ENCODE measurements at places on chromosomes 4 and X. TPM values are rescaled to one million over a fixed set of nuclear protein-coding genes. Genes with fewer than 3 reads are reported as not detected.
A peak's percentile ranks its signal among the peaks of the same experiment; 100 is the strongest.

USP17L12 gene
- not detected for total RNA-seq

BANK1 gene
- total RNA-seq, result 11.1 TPM

EDA2R gene
- total RNA-seq, result 2.6 TPM

- H3K4me1 ChIP-seq, result no peaks in the 10 kb centered on the region
- no peaks in the 10 kb centered on the region for H3K36me3 ChIP-seq
- H3K27me3 ChIP-seq, result no peaks in the 10 kb centered on the region
- H3K4me3 ChIP-seq, result no peak overlapping the region
Observed at GRCh38 chr4:56874923-56875322, 32.8 kb upstream of the REST start.

GRCh38 chr4:57280481-57280880 lies 170.3 kb upstream of the IGFBP7 start:
- peak overlapping the region; percentile 47 for H3K27ac ChIP-seq

DNA sequence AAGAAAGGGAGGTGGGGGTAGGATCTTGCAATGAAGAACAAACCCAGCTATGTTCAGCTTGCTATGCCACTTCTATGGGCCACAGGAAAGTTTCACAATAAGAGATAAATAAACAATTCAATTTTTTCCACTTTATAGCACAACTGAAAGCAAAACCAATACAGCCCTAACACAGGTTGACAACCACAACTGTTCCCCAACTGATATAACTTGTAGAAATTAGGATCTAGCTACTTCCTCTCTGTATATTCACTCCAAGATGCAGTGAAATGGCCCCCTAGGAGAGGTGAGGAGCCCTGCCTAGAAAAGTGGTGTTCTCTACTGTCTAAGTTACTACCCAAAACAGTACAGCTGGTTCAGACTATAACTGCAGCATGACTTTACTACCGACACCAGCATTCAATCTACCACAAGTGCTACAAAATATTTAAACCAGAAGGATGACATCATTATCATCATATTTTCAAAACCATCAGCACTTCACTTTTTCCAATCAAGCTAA lies 77.0 kb downstream of the FBXW7 start:
- no peak for DNase-seq
- H3K4me1 ChIP-seq, result peaks cover 55% of the 10 kb centered on the region
- H3K4me3 ChIP-seq, result no peak overlapping the region

DIAPH2 gene
- total RNA-seq, result 28.8 TPM

DNA sequence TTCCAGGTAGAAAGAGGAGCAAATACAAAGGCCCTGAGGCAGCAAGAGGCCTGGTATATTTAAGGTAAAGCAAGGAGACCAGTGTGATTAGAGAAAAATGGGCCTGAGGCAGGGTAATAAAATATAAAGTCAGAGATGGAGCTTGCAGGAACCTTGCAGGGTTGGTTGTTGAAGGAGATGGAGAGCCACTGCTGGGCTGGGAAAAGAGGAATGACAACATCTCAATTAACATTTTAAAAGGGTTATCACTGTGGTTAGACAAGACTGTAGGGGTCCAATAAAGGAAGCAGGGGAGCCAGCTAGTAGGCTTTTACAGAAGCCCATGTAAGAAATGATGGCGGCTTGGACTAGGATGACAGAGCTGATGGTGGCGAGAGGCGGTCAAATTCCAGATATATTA lies 205.5 kb upstream of the MBNL3 start:
- no peaks in the 10 kb centered on the region for H3K4me1 ChIP-seq
- H3K27me3 ChIP-seq, result peaks cover 31% of the 10 kb centered on the region
- H3K27ac ChIP-seq, result no peak overlapping the region
- no peaks in the 10 kb centered on the region for H3K36me3 ChIP-seq
- DNase-seq, result no peak

DCX gene
- total RNA-seq, result not detected

NDUFB11 gene
- 58.5 TPM for total RNA-seq

DNA sequence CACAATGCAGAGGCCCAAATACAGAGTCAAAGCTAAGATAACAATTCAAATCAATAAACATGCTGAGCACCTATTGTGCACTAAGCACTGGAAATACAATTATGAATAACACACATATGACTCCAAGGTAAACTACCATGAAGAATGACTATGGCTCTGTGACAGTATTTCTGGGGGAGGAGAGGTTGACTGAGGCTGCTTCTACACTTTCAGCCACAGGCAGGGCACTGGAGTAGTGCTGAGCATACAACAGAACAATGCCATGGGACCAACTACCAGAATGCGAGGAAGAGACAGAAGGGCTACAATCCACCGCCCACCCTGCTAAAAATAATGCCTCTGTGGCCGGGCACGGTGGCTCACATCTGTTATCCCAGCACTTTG lies 13.7 kb downstream of the TEC start:
- DNase-seq, result no peak
- no peaks in the 10 kb centered on the region for H3K27me3 ChIP-seq
- H3K4me3 ChIP-seq, result no peak overlapping the region
- peaks cover 4% of the 10 kb centered on the region for H3K4me1 ChIP-seq
- no peak overlapping the region for H3K27ac ChIP-seq
- H3K36me3 ChIP-seq, result no peaks in the 10 kb centered on the region

GRCh38 chrX:21747558-21747957 lies 10.4 kb downstream of the SMPX start:
- no peaks in the 10 kb centered on the region for H3K36me3 ChIP-seq
- no peaks in the 10 kb centered on the region for H3K4me1 ChIP-seq
- no peak overlapping the region for H3K27ac ChIP-seq
- no peak overlapping the region for H3K4me3 ChIP-seq
- H3K27me3 ChIP-seq, result no peaks in the 10 kb centered on the region

GATA1 gene
- total RNA-seq, result 0.47 TPM

GRCh38 chr4:139715746-139716391 lies 50.2 kb downstream of the MGST2 start:
- DNase-seq, result no peak
- H3K36me3 ChIP-seq, result no peaks in the 10 kb centered on the region
- H3K27me3 ChIP-seq, result no peaks in the 10 kb centered on the region

- DNase-seq, result no peak
- H3K4me1 ChIP-seq, result no peaks in the 10 kb centered on the region
- no peak overlapping the region for H3K4me3 ChIP-seq
- H3K27ac ChIP-seq, result no peak overlapping the region
- no peaks in the 10 kb centered on the region for H3K36me3 ChIP-seq
Observed at GRCh38 chrX:110182362-110182761, 135.5 kb downstream of the AMMECR1 start.

DNA sequence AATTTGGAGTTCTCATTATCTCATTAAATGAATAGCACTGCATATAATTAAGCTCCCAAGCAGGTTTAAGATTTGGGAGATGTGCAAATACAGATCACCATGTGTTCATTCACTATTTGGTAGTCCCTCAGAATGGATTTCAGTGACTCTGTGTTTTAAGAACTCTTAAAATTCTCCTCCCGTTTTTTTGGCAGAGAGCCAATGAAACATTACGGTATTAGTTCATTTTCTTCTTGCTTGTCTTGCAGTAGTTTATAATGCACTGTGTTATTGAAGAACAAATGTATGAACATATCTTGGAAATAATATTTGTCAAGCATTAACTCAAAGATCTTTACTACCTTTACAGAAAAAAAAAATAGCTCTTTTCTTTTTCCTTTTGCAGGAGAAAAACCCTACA lies 32.7 kb downstream of the KLF3 start:
- no peaks in the 10 kb centered on the region for H3K36me3 ChIP-seq
- no peak for DNase-seq
- no peak overlapping the region for H3K27ac ChIP-seq

- H3K27me3 ChIP-seq, result no peaks in the 10 kb centered on the region
- H3K27ac ChIP-seq, result no peak overlapping the region
- no peaks in the 10 kb centered on the region for H3K4me1 ChIP-seq
- DNase-seq, result no peak
- H3K4me3 ChIP-seq, result no peak overlapping the region
Observed at GRCh38 chr4:82638479-82638878, 76.7 kb upstream of the TMEM150C start.

DNA sequence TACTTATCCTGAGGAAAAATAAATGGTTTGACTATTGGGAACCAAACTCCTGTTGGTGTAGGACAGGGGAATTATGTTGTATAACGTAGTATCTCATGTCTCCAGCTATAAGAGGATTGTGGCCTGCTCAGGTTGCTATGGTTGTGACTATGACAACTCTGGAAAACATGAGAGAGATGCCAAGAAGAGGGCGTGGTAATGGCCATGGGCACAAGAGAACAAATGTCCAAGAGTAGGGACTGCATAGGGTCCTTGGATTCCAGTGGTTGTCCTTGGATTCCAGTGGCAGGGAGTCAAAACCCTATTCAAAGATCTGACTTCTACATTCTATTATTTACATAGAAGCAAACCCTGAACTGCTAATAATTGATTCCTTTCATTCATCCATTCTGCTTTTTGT lies 6.8 kb upstream of the MOB1B start:
- no peak overlapping the region for H3K27ac ChIP-seq
- no peaks in the 10 kb centered on the region for H3K36me3 ChIP-seq
- H3K4me1 ChIP-seq, result no peaks in the 10 kb centered on the region
- peak; percentile 45 for DNase-seq
- no peak overlapping the region for H3K4me3 ChIP-seq

AKAP4 gene
- not detected for total RNA-seq

ATP1B4 gene
- not detected for total RNA-seq

- H3K27me3 ChIP-seq, result no peaks in the 10 kb centered on the region
- DNase-seq, result no peak
- H3K4me3 ChIP-seq, result no peak overlapping the region
- no peak overlapping the region for H3K27ac ChIP-seq
- no peaks in the 10 kb centered on the region for H3K4me1 ChIP-seq
- no peaks in the 10 kb centered on the region for H3K36me3 ChIP-seq
Observed at GRCh38 chr4:98686043-98686707, 27.8 kb upstream of the TSPAN5 start.

SMIM31 gene
- total RNA-seq, result not detected

DNA sequence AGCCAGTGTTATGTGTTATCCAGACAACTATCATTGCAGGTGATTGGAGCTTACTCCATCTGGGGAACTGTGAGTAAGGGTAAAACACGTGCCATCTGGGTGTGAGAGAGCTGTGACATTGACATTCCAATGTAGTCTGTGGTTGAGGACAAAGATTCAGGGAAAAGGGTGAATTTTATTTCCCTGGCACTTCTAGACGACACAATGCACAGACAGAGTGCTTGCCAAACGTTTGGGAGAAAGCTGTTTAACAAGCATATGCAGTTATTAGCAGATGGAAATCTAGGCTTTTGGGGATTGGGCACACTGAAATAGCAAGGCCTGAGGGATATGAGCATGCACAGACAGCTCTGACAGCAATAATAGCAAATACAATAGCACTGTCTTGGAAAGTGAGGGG lies 21.3 kb upstream of the CTSO start:
- no peaks in the 10 kb centered on the region for H3K4me1 ChIP-seq
- no peak overlapping the region for H3K4me3 ChIP-seq
- no peak for DNase-seq
- H3K36me3 ChIP-seq, result no peaks in the 10 kb centered on the region

KDM5C gene
- 106 TPM for total RNA-seq

DNA sequence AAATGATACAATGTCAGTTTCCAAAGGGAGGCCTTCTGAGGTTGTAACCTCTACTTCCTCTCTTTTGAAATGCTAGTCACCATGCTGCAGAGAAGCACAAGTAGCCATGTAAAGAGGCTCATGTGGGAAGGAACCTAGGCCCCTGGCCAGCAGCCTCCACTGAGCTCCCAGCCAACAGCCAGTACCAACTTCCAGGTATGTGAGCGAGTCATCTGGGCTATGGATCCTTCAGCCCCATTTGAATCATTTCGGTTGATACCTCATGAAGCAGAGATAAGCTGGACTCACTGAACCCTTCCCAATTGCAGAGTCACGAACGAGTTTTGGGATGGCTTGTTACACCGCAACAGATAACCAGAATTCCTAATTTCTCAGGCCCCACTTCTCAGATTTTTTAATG lies 187.0 kb upstream of the LDB2 start:
- H3K4me3 ChIP-seq, result no peak overlapping the region
- H3K27me3 ChIP-seq, result no peaks in the 10 kb centered on the region
- H3K36me3 ChIP-seq, result no peaks in the 10 kb centered on the region

ZAR1 gene
- total RNA-seq, result 0.23 TPM

SPRY1 gene
- total RNA-seq, result 95.5 TPM

- no peak overlapping the region for H3K27ac ChIP-seq
- no peaks in the 10 kb centered on the region for H3K4me1 ChIP-seq
- H3K27me3 ChIP-seq, result no peaks in the 10 kb centered on the region
- H3K4me3 ChIP-seq, result no peak overlapping the region
Observed at GRCh38 chr4:168868044-168868781, 141.8 kb downstream of the CBR4 start.

- no peak overlapping the region for H3K4me3 ChIP-seq
- no peak overlapping the region for H3K27ac ChIP-seq
- H3K4me1 ChIP-seq, result no peaks in the 10 kb centered on the region
- H3K36me3 ChIP-seq, result no peaks in the 10 kb centered on the region
Observed at GRCh38 chr4:98612318-98613250, 45.8 kb downstream of the TSPAN5 start.

- no peak overlapping the region for H3K4me3 ChIP-seq
- no peak for DNase-seq
- no peak overlapping the region for H3K27ac ChIP-seq
- no peaks in the 10 kb centered on the region for H3K27me3 ChIP-seq
- H3K4me1 ChIP-seq, result no peaks in the 10 kb centered on the region
- H3K36me3 ChIP-seq, result no peaks in the 10 kb centered on the region
Observed at GRCh38 chr4:106421441-106422296, 53.1 kb upstream of the GIMD1 start.

DNA sequence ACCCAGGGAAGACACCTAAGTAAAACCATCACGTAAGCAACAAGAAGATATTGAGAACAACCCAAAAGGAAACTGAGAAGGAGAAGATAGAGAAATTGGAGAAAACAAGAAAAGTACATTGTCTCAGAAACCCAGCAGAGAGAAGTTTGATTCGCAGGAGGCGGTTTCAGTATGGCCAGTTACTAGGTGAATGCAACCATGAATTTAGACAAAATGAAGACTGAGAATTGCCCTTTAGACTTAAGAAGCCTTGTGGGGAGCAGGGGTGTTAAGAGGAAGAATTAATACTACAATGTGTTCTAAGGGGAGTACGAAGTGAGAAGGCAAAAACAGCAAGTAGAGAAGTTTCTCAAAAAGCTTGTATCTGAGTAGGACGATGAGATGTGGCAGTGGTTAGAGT lies 229.3 kb upstream of the NEIL3 start:
- H3K36me3 ChIP-seq, result no peaks in the 10 kb centered on the region
- no peaks in the 10 kb centered on the region for H3K27me3 ChIP-seq
- H3K4me3 ChIP-seq, result no peak overlapping the region
- no peaks in the 10 kb centered on the region for H3K4me1 ChIP-seq
- no peak for DNase-seq

PIN4 gene
- 7.6 TPM for total RNA-seq

GRCh38 chr4:48299560-48299959 lies 29.9 kb upstream of the TEC start:
- H3K27me3 ChIP-seq, result no peaks in the 10 kb centered on the region
- no peaks in the 10 kb centered on the region for H3K4me1 ChIP-seq
- H3K4me3 ChIP-seq, result no peak overlapping the region
- H3K36me3 ChIP-seq, result no peaks in the 10 kb centered on the region
- no peak for DNase-seq
- H3K27ac ChIP-seq, result no peak overlapping the region

Measured in left lung (tissue), 14 donors.